ENCODE measurements at places on chromosomes 2 and 18.

- H3K4me1 ChIP-seq: no peaks in the 10 kb centered on the region
- H3K27ac ChIP-seq: no peak overlapping the region
- H3K4me3 ChIP-seq: no peak overlapping the region
- DNase-seq: no peak
- no peaks in the 10 kb centered on the region for H3K36me3 ChIP-seq
Measured at GRCh38 chr2:120820953-120821279, 85.2 kb downstream of the GLI2 start.

DNA sequence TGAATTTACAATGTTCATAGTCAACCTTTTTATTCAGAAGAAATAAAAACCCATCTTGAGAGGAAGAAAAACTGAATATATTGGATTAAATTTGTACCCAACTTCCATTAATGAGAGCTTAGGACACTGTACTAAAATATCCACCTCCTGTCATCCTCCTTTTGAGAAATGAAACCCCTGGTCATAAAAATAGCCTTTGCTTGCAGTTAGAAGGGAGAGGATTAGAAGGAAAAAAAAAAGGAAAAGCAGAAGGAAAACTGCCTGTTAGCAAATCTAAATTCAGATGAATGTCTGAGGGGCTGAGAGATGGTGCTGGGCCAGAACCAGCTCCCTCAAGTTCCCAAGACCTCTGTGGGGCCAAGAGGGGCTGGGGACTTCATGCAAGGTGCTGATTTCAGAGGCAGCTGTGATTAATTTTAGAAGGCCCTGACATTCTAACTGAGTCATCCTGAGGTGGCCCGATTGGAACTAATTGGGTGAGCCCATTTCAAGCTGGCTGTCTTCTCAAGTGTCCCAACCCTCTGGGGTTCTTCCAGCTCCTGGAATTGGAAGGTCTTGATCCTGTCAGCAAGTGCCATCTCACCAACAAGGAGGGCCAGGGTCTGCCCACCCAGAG is 38.4 kb upstream of the BIN1 start:
- no peaks in the 10 kb centered on the region for H3K36me3 ChIP-seq
- no peaks in the 10 kb centered on the region for H3K4me1 ChIP-seq
- H3K27me3 ChIP-seq: no peaks in the 10 kb centered on the region
- no peak overlapping the region for H3K4me3 ChIP-seq
- DNase-seq: no peak

- H3K27me3 ChIP-seq: no peaks in the 10 kb centered on the region
- H3K36me3 ChIP-seq: peaks cover 24% of the 10 kb centered on the region
- no peak overlapping the region for H3K4me3 ChIP-seq
- no peaks in the 10 kb centered on the region for H3K4me1 ChIP-seq
- no peak for DNase-seq
- H3K27ac ChIP-seq: no peak overlapping the region
Measured at GRCh38 chr2:169980001-169980400, 152.7 kb downstream of the UBR3 start.

DNA sequence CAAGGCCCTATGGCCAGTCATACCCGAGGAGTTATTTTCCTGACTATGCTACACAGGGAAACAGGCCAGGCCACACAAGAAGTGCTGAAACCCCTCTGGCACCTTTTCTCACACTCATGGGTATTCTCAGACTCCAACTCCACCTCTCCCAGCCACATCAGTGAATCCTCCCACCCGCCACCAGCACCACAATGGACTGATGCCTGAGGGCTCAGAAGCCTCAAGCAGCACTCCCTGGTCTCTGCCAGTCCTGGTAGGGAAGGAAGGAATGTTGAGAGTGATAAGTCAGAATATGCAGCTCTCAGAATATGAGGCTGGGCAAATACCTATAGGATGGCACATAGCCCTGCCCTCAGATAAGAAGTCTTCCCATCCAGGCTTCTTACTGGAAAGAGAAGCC is 391.1 kb downstream of the ALK start:
- H3K27me3 ChIP-seq: no peaks in the 10 kb centered on the region
- H3K4me3 ChIP-seq: no peak overlapping the region
- DNase-seq: no peak

DNA sequence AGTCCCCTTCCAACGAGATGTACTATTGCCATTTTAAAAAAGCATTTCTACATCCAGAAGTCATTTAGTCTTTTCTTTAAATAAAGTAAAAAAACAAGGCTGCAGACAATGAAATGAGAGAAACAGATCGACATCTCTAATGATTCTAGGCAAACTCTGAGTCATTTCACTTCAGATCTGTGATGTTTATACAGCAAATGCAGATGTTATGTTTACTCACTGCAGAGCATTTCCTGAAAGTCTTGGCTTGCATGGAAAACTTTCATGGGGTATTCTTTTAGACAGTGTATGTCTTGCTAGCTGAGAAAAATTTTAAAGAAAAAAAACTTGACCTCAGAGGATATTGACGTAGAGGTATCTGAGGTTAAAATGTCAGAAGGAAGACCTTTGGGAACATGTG is 797.4 kb downstream of the CNTNAP5 start:
- no peaks in the 10 kb centered on the region for H3K36me3 ChIP-seq
- H3K4me1 ChIP-seq: no peaks in the 10 kb centered on the region
- no peak for DNase-seq
- H3K4me3 ChIP-seq: no peak overlapping the region

DNA sequence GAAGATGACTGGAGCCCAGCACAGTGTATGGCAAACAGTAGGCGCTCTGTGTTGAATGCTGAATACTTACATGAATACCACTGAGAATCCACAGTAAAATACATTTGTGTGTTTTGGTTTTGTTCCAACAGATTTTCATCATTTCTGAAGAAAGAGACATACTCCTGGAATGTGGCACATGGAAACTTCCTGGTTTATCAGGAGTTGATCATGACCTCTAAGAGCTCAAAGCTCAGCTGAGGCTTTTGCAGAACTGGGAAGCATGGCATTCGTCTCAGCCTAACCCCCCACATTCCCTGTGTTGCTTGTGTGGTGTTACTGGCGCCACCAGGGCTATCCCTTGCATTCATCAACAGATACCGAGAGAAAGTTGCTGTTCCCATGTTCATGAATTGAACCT is 316.9 kb upstream of the REV1 start:
- no peak overlapping the region for H3K4me3 ChIP-seq
- no peaks in the 10 kb centered on the region for H3K4me1 ChIP-seq
- H3K36me3 ChIP-seq: peaks cover 5% of the 10 kb centered on the region
- DNase-seq: no peak

Measured in common myeloid progenitor, CD34-positive (primary cell).